T-helper 1 cell treated with Interleukin-12 subunit alpha and Interleukin-12 subunit beta and Interleukin-4 antibody, amounts not matched to agents 30 ng/mL and 1 ng/mL, for 36 hours (primary cell): ENCODE measurements at places on chromosomes 12 and 14. TPM values are rescaled to one million over a fixed set of nuclear protein-coding genes. Genes with fewer than 3 reads are reported as not detected.

C1QL4 gene
- total RNA-seq, result not detected in 2 replicates

SERPINA9 gene
- total RNA-seq, result not detected in 2 replicates

SLC41A2 gene
- 20.0 and 22.3 TPM in 2 replicates for total RNA-seq

FOXM1 gene
- total RNA-seq, result 85.0 and 90.6 TPM in 2 replicates

FIGNL2 gene
- 0.15 TPM in 2 replicates for total RNA-seq

SLC4A8 gene
- total RNA-seq, result 6.8 and 9.4 TPM in 2 replicates
